ENCODE measurements at places on chromosomes 2 and 18. TPM values are rescaled to one million over a fixed set of nuclear protein-coding genes. Genes with fewer than 3 reads are reported as not detected.

- no peak for DNase-seq
These were observed 162.3 kb downstream of the FHOD3 start for GRCh38 chr18:36459786-36460185.

DNA sequence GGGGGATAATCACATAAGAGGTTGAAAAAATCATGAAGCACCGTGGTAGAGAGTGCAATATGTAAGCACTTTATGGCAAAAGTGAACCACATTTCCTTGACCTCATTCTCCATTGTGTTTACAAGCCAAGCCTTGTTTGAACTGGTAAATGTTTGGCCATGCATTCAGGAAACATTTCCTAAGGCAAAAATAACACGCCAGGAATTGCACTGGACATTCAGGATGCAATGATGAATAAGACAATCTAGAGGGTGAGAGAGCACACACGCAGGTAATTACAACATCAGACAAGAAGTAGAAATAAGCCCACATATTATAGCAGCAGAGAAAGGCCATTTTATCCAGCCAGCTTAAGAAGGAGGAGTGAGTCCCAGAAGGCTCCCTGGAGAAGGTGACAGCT is 218.0 kb upstream of the OSR1 start:
- DNase-seq = peak; percentile 24

DNA sequence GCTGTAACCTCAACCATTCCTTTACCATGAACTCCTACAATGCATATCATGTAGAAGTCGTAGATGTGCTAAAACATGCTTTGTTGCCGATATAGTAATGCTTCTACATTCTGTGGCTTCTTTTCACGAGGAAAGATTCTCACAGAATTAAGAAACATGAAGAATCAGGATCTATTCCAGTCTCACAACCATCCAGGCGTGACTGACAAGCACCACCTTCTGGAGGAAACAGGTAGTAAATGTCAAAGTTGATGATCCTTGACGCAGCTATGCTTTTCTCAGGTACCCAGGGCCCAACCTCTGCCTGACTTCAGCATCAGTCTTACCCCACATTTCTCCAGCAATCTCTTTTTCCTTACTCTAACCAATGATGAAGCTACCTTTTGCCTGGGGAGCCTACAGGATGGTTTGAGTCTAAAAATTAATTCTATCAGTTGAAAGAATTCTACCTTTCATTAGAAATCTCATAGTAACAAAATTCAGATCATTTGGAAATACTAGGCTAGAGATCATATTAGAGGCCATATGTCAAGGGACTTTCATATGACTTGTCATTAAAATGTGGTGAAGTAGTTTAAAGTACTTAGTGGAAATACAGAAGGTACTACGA is 123.3 kb upstream of the RND3 start:
- DNase-seq = no peak

Gene FEV
- not detected for total RNA-seq

Gene ANKRD30BL
- total RNA-seq = not detected

Gene FOXD4L1
- 0.11 TPM for total RNA-seq

Data from pulmonary artery endothelial cell (primary cell).